Effector memory CD4-positive, alpha-beta T cell (primary cell): ENCODE measurements at places on chromosomes 7 and 10.

- no peak for DNase-seq
These were observed 132.1 kb downstream of the TACC2 start for GRCh38 chr10:122121059-122121458.

GRCh38 chr10:131174651-131175540 is 136.6 kb downstream of the TCERG1L start:
- DNase-seq: no peak

DNA sequence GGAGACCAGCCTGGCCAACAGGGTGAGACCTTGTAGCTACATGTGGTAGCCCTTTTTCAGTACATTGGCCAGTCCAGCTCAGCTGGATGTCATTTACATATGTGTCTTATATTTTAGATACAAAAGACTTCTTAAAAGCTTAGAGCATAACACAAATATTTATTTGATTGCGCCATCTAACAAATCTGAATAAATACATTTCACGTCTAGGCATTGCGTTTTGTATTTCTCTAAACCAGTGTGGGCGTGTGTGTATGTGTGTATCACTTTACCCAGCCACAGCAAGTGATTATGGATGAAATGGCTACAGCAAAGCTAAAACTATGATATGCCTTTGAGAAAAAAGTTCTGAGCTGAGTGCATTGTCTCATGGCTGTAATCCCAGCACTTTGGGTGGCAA is 14.0 kb downstream of the RABGEF1 start:
- DNase-seq: no peak

DNA sequence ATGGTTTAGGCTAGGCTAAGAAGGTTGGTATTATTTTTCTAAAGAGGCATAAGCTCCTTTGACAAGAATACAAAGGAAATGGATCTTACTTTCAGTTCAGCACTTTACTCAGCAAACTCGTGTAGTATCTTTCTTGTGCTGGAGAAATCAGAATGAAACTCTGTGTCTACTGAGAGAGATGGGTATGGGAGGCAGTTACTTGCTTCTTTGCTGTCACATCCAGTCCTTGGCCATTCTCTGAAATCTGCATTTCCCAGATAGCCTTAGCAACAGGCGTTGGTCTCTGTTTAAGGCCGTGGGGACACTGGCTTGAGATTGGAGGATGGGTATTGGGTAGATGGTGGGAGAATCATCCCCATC is 180.5 kb downstream of the NRP1 start:
- DNase-seq: no peak

- DNase-seq: no peak
These were observed 3.7 kb downstream of the COL17A1 start for GRCh38 chr10:104081998-104082397.

DNA sequence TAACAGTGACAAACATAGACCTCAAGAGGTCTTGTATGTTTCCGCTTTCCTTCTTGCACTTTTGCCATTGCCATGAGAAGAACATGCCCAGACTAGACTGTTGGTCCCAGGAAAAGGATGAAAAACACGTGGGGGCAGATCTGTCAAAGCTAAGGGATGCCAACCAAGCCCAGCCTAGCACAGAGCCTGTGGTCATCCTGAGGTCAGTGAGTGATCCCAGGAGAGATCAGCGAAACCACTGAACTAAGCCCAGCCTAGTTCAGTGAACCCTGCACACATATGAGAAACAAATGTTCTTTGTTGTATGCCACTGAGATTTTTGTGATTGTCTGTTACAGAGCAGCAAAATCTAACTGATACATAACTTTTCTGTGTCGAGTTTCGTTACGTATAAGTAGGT is 718.8 kb downstream of the MAGI2 start:
- DNase-seq: no peak

GRCh38 chr10:70781461-70782051 is 3.6 kb downstream of the TBATA start:
- DNase-seq: no peak

DNA sequence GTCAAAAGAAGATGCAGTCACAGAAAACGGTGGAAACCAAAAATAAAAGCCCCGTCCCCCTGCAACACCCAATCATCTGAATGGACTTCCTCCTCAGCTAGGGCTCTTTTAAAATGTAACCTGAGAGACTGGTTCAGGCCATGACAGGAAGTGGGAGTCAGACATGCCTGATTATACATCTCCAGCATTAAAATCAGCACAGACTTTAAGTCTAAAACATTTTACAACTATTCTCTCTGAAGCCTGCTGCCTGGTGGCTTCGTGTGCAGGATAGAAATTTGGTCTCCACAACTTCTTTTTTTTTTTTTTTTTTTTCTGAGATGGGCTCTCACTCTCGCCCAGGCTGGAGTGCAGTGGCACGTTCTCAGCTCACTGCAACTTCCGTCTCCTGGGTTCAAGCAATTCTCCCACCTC is 30.3 kb downstream of the HACD1 start:
- DNase-seq: no peak

DNA sequence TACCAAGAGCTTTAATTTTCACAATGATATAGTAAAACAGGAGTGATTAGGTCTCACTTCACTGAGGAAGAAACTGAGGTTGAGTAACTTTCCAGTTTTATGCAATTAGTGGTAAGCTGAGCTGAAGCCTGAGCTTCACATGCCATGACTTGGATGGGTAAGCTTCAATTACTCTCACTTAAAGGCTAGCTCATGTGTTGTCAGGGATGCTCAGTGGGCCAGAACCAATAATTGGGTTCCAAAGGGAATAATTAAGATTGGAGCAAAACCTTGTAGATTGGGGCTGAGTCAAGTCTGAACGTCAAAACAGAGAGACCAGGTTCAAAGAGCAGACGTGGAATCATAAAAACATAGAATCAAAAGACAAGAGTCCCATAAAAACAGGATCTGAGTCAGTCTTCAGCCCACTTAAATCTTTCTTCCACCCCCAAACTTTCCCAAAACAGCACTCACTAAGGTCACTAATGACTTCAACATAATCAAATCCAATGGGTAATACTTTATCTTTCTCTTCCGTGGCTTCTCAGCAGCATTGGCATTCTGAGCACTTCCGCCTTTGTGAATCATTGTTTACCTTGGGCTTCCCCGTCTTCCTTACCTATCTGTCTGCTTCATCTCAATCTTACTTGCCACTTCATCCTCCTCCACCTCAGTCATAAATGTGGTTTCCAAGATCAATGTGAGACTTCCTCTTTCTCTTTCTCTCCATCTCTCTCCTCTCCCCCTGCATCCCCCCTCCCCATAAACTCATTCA is 23.0 kb upstream of the EGFR start:
- no peak for DNase-seq

- DNase-seq: no peak
These were observed 2.5 kb downstream of the TSPAN15 start for GRCh38 chr10:69453795-69454194.

- no peak for DNase-seq
These were observed 46.8 kb downstream of the FAM107B start for GRCh38 chr10:14727924-14728323.

GRCh38 chr10:75646218-75646915 is 214.9 kb downstream of the LRMDA start:
- no peak for DNase-seq

- DNase-seq: no peak
These were observed 271.2 kb downstream of the SUGCT start for GRCh38 chr7:40405991-40406390.

GRCh38 chr7:157975401-157976372 is 611.9 kb downstream of the PTPRN2 start:
- DNase-seq: no peak

GRCh38 chr7:85529201-85529600 is 342.3 kb upstream of the SEMA3D start:
- DNase-seq: no peak

DNA sequence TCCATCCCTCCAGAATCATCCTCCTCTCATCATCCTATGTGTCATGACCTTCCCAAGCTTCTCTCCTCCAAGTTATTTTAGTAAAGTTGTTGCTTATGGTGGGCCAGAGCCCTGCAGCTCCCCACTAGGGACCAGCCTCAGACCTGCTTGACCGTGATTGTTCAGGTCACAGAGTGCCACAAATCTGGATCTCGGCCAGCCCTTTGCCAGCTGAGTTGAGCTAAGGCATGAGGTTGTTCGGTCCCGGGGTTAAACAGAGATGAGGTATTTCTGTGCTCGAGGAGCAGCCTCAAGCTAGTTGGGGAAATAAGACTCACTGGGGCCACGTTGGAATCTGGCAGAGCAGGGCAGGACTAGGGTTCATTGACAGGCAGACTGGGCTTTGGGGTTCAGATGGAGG is 66.3 kb upstream of the PPIF start:
- no peak for DNase-seq

DNA sequence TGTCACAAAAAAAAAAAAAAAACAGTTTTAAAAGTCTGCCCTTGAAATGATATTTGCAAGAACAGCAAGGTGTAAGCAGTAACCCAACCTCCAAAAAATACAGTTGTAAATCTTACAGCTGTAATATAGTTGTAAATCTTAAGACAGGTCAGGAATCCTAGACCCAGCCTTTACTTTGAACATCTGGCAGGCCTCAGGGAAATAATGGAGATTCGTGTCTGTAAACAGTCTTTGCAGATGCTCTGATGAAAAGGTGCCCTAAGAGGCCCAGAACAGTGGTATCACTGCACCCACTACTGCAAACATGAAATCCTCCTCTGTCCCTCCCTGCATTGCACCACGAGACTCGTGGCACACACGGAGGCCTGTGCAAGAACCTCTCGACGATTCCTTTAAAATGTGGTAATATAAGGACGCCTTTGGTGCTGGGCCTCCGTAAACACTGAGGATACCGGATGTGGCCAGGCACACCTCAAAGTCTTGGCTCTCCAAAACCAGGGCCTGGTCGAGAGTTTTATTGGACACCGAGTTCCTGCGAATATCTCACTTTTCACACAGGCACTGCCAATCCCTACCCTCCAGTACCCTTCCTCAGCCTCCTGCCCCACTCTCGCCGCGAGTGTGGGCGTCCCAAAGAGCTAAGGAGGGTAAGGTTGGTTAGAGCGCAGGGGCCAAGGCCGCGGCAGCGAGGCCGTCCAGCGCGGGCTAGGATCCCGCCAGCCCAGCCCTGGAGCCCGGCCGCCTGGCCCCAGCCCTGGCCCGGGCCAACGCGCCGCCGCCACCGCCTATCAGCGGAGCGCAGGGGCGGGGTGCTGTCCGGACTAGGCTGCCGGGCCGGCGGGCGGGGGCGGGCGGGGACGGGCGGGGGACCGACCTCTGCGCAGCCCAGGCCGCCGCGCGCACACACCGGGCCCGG is at the start of gene REEP3:
Gene REEP3, plus strand, starts transcription at position 902 of the 916 bp plus-strand sequence. CDS start 145 bp downstream, outside the sequence.
- DNase-seq: peak; percentile 30

DNA sequence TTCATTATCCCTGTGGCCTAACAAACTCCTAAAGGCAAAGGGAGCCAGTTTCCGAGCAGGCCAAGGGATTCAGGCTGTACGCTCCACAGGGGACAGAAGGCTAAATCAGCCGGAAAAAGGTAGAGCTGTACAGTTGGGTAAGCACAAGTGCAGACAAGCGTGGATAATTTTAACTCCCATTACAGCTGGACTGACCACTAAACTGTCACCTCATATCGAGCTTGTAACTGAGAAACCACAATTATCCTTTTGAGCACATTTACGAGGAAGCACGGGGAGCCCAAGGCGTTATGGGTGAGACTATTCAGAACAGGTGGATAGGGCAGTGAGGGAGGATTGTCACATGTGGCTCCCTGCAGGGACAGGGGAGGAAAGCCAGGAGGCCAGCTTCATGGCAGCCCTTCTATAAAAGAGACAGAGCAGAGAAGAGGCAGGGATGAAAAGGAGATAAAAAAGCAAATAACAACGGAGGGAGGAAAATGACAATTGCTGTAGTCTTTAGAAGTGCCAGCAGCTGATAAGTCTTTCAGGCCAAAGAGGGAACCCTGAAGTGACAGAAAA is 288.0 kb downstream of the FGFR2 start:
- no peak for DNase-seq
